ENCODE measurements at places on chromosomes 16 and 17.

DNA sequence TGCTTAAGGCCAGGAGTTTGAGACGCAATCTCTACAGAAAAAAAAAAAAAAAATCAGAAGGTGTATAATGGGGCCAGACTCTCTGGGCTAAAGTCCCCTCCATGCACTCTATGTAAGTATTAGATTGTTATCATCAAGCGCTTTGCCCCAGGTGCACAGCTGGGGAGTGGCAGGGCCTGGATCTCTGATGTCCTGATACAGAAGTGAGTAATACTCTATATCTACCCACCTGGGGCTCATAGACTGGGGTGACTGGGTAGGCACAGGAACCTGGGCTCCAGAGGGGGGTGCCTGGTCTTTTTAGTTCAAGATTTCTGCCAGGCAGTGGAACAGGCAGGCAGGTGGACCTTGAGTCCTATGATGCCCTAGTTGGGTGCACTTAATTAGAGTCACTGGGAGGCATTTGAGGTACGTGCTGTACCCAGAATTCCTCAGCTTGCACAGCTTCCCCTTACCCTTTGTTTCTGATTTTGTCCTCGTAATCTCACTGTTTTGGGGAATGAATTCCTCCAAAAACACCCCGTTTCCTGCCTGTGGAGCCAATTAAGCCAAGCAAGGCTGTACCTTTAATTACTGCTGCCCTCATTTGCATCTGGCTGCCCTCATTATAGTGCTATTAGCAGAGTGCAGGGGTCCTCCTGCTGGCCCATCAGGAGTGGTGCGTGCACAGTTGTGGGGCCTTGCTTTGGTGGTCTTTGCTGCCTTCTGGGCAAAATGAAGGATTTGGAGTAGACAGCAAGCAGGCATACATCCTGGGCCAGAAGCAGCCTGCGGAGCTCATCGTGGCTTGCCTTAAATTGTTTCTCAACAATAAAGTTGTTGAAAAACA, 239.0 kb downstream of the SNX29 start:
- DNase-seq: no peak

DNA sequence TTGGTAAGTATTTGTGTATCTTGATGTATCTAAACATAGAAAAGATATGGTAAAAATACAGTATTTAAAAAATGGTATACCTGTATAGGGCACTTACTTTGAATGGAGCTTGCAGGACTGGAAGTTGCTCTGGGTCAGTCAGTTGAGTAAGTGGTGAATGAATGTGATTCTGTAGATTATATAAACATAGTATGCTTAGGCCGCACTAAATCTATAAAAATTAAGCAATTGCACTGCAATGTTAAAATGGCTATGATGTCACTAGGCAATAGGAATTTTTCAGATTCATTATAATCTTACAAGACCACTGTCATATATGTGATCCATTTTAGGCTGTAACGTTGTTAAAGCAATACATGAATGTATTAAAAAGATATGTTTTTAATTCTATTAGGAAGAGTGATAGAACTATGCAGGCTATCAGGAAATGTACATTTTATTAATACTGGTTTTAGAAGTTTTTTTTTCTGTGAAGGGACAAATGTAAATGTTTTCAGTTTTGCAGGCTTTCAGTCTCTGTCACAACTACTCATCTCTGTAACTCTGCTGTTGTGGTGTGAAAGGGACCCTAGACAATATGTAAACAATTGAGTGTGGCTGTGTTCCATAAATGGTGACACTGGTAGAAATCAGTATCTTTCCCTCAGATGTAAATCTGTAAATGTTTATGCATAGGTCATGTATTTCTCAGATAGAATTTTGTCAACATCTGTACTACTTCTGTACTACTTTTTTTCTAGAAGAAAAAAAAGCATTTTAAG, 10.5 kb downstream of the CBFB start:
- DNase-seq: no peak

DNA sequence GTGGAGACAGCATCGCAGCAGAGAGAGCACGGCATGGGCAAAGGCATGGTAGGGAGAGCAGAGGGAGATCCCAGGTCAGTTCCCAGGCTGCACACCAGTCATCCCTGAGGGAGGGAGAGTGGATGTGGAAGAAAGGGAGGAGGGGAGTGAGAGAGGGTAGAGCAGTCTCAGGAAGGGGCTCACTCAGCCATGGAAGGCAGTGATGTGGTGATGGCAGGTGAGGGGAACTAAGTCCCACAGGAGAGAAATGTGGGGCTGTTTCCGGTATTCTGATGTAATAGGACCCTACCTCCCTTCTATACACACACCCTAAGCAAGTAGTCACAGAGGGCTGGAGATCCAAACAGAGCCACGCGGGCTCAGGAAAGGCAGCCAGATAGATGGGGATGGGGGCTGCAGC, 500.3 kb upstream of the CDH11 start:
- DNase-seq: no peak

DNA sequence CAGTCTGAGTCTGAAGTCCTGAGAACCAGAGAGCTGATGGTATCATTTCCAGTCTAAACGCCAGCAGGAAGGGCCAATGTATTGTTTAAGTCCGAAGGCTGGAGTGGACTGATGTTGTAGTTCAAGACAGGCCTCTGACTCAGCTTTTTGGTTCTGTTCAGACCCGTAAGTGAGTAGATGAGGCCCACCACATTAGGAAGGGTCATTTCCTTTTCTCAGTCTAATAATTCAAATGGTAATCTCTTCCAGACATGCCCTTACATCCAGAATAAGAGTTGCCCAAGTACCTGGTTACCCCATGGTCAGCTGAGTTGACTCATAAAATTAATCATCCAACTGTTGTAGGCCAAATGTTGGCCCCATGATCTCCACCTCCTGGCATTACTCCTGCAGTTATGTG, 442.6 kb upstream of the HSBP1 start:
- DNase-seq: no peak

DNA sequence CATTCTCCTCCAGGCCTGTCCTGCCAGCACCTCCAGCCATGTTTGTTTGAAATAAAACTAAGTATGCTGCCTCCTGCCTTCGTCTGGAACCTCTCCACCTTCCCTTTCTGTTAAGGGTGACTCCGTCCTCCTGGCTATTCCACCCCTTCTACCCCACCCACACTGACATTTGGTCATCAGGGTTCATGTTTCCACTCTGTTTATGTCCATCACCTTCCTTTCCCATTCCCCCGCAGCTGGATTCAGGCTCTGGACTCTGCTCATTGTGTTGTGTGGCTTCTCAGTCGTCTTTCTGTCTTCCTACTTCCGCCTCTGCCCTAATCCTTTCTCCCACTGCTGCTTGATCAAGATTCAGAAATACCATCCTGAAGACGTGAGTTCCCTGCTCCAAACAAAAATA, 28.6 kb downstream of the EPN2 start:
- DNase-seq: no peak

DNA sequence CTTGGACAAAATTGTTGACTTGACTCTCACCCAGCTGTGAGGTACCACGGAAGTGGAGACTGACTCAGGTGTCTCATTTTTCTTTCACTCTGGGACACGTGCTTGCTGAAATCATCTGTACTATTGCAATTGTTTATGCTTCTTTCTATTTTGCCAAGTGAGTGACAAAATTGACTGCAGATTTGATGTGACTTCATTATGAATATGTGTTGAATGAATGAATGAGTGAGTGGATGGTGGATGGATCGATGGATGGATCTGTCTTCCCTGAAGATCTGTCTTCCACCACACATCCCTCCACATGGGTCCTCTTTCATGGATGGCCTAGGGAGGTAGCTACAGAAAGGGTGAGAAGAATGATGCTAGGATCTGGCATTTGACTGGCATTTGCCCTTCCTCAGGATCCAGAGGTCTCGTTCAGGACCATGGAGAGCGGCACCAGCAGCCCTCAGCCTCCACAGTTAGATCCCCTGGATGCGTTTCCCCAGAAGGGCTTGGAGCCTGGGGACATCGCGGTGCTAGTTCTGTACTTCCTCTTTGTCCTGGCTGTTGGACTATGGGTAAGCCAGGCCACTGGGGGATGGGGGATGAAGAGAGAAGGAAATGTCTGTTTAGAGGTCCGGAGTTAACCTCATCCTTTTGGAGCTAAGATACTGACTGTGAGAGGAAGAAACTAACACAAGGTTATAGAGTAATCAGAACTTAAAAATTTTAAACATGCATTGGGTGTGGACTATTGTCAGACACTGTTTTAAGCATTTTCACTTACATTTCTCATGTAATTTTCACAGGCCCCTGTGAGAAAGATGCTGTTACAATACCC, 12.7 kb downstream of the SLC5A11 start:
- peak; percentile 8 for DNase-seq

DNA sequence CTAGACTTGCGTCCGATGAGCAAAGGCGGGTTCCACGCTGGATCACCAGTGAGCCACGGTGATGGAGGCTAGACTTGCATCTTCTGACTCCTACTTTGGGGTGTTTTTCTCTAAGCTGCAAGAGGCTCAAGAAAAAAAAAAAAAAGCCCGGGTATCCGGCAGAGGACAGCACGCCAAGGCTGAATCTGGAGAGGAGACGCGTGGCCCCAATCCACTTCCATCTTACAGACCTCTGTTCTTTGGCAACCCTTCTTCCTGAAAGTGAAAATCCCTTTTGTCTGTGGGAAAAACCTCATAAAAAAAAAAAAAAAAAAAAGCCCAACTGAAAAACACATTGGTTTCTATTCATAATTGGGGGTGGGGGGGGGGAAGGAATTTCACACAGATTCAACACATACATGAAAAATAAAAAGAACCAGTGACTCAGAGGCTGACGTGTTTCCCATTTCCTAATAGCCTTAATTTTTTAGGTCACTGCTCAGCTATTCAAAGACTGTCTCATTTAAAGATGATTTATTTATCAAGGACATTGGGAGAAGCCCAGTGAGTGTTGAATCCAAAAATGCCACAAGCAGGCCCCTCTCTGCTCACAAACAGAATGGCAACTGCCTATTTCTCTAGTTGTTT, 258.3 kb downstream of the FOXL1 start:
- DNase-seq: no peak

DNA sequence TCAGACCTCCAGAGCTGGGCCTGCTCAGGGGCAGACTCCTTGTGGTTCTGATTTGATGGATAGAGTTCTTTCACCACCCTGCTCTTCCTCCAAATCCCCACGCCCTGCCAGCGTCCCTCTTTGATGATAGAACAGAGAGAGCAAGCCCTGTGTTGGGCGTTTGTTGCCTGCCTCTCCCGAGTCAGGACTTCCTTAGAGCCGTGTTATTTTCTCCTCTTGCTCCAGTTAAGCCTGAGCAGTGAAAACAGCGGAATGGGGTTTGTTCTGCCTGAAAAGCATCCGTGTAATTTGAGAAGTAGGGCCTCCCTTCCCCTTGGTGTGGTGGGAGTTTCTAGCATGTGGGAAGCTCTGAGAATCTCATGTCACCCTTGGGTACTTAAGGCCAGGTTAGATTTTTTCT, 22.1 kb downstream of the TMEM94 start:
- no peak for DNase-seq

GRCh38 chr17:73643001-73643851, 1.0 kb downstream of the SDK2 start:
- peak; percentile 6 for DNase-seq

DNA sequence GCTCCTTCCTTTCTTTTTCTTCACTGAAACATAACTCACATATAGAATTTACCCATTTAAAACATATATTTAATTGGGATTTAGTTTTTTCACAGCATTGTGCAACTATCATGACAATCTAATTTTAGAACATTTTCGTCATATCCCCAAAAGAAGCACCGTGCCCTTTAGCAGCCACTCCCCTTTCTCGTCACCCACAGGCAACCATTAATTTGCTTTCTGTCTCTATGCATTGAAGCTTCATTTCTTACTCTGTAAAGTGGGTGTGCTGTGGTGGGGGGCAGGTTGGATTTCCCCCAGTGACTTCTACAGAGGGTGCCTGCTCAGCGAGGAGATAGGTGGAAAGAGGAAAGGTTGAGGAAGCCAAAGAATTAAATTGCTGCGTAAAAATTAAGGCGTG, 35.8 kb downstream of the MRC2 start:
- no peak for DNase-seq

DNA sequence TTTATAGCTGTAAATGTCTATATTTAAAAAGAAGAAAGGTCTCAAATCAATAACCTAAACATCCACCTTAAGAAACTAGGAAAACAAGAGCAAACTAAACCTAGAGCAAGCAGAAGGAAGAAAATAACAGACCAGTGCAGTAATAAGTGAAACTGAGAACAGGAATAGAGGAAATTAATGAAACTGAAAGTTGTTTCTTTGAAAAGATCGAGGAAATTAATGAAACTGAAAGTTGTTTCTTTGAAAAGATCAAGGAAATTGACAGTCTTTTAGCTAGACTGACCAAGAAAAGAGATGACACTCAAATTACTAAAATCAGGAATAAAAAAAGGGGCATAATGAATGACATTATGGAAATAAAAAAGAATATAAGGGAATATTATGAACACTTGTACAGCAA, 46.4 kb downstream of the SLFN5 start:
- no peak for DNase-seq

- DNase-seq: no peak
Measured at GRCh38 chr16:59144841-59145240, 410.7 kb upstream of the GOT2 start.

GRCh38 chr17:51046514-51047384, 73.9 kb downstream of the SPAG9 start:
- no peak for DNase-seq

DNA sequence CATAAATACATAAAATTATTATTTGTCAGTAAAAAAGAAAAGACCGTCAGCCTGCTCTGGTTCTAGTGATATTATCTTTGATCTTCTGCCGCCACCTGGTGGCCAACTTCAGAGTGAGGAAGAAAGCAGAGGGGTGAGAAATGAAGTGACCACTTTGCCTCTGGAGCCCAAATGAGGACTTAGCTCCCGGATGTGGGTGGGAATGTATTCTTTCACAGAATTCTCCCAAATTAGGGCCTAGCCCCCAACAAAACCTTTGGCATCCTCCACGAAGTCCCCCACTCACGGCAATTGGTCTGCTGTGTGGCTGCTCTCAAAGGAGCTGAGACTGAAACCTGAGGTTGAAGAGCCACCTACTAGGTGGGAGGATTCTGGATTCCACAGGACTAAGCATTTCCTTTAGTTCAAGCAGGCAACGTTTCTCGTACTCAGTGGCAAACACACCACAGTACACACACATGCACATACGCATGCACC, 4.9 kb upstream of the ZNF267 start:
- peak; percentile 59 for DNase-seq

All from stimulated activated CD4-positive, alpha-beta T cell treated with anti-CD3 and anti-CD28 coated beads, Interleukin-15, amount 100 ng/mL, for 1 hour (primary cell).